MCF 10A (cell line): ENCODE measurements at places on chromosomes 5 and 9.

- no peak overlapping the region for H3K4me3 ChIP-seq
- H3K27me3 ChIP-seq: peaks cover 12% of the 10 kb centered on the region
- no peak for DNase-seq
Measured at GRCh38 chr5:9782826-9783560, 152.8 kb upstream of the TAS2R1 start.

- H3K4me3 ChIP-seq: no peak overlapping the region
- H3K27ac ChIP-seq: no peak overlapping the region
- no peaks in the 10 kb centered on the region for H3K36me3 ChIP-seq
Measured at GRCh38 chr9:89886281-89886700, 281.5 kb downstream of the GADD45G start.

DNA sequence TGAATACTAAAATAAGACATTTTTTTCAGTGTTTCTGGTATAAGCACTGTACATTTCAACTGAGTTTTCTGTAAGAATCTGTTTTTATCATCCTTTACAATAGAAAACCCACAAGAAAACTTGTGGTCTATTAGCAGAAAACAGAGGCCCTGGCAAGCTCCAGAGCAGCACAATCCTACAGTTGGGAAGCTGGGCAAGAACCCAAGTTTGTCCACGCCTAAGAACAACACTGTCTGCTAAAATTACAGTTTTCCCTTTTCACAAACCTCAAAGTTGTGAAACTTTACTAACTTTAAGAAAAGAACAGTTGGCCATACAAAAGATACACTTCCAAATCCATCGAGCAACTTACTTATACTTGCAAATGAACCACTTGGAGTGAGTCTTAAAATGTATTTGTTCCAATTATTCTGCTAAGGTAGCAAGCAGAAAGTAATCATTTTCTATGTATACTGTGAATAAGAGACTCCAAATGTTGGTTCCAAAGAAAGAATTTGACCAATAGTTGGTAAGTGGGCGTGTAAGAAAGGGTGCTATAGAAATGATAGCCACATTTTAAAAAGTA lies 982.0 kb upstream of the ARRDC3 start:
- H3K4me3 ChIP-seq: no peak overlapping the region
- H3K27me3 ChIP-seq: no peaks in the 10 kb centered on the region
- DNase-seq: peak; percentile 40
- peaks cover 11% of the 10 kb centered on the region for H3K4me1 ChIP-seq

- no peak within 1 kb of the TSS for H3K27ac ChIP-seq
- no peak within 1 kb of the TSS for H3K4me3 ChIP-seq
- no peaks in the 10 kb centered on the region for H3K4me1 ChIP-seq
Measured at GRCh38 chr9:77648234-77649108, at the start of gene GNA14. GNA14 (minus strand) TSS chr9:77648322; CDS start chr9:77647793, 529 bp downstream.

GRCh38 chr9:105066275-105066865 lies 138.4 kb upstream of the ABCA1 start:
- no peak overlapping the region for H3K27ac ChIP-seq
- no peak overlapping the region for H3K4me3 ChIP-seq
- H3K4me1 ChIP-seq: peaks cover 31% of the 10 kb centered on the region
- no peak for DNase-seq

DNA sequence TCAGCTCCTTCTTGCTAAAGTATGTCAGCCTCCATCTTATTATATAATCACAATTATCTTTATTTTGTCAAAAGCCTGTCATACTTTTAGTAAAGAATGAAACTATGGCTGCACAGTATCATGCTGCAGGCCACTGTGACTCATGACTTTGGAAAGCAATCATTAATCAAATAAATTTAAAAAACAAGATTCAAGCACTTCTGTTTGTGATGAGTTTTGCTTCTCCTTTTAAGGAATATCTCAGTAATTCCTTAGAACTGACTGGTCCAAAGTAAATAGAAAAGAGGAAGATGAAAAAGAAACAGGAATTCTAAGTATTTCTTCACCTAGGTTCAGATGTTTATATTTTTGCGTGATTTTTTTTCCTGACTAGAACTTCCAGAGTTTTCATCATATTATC lies 83.1 kb downstream of the EDIL3 start:
- H3K36me3 ChIP-seq: no peaks in the 10 kb centered on the region
- no peak overlapping the region for H3K27ac ChIP-seq
- H3K27me3 ChIP-seq: peaks cover 36% of the 10 kb centered on the region
- H3K4me3 ChIP-seq: no peak overlapping the region
- no peak for DNase-seq
- peaks cover 6% of the 10 kb centered on the region for H3K4me1 ChIP-seq

- H3K27me3 ChIP-seq: no peaks in the 10 kb centered on the region
- H3K4me3 ChIP-seq: no peak overlapping the region
- H3K36me3 ChIP-seq: no peaks in the 10 kb centered on the region
- no peak overlapping the region for H3K27ac ChIP-seq
- H3K4me1 ChIP-seq: no peaks in the 10 kb centered on the region
Measured at GRCh38 chr9:98471185-98471584, 215.7 kb upstream of the TBC1D2 start.

- DNase-seq: no peak
- no peaks in the 10 kb centered on the region for H3K4me1 ChIP-seq
- peaks cover 4% of the 10 kb centered on the region for H3K36me3 ChIP-seq
- no peak overlapping the region for H3K27ac ChIP-seq
- no peak overlapping the region for H3K4me3 ChIP-seq
Measured at GRCh38 chr5:159010661-159011442, 88.9 kb downstream of the EBF1 start.

DNA sequence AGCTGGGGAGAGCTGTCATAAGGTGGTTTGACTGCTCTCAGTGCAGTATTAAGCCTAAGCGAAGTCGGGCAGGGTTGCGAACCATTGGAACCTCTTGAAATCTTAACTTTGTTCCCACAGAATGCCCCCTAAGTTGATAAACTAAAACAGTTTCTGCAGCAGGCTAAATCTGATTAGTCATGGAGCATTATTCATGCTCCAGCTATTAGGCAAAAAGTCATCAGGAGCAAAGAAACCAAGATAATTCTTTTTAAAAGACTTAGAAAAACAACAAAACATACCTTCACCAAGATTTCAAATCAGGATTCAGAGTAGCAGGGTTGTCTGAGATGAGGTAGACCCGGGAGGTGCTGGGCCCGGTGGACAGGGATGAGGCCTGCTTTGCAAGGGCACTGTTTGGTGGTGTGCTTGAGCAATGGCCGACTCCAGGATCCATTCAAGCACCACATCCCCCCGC lies 69.9 kb upstream of the PLPP1 start:
- no peak overlapping the region for H3K27ac ChIP-seq
- H3K36me3 ChIP-seq: no peaks in the 10 kb centered on the region
- no peaks in the 10 kb centered on the region for H3K27me3 ChIP-seq

GRCh38 chr5:153629027-153629895 lies 138.8 kb downstream of the GRIA1 start:
- no peak overlapping the region for H3K4me3 ChIP-seq
- peak; percentile 96 for DNase-seq
- no peaks in the 10 kb centered on the region for H3K27me3 ChIP-seq
- no peak overlapping the region for H3K27ac ChIP-seq

- no peak overlapping the region for H3K27ac ChIP-seq
- no peaks in the 10 kb centered on the region for H3K27me3 ChIP-seq
- no peak overlapping the region for H3K4me3 ChIP-seq
- peaks cover under 1% of the 10 kb centered on the region for H3K36me3 ChIP-seq
- H3K4me1 ChIP-seq: peaks cover 6% of the 10 kb centered on the region
Measured at GRCh38 chr9:2729003-2729402, 11.7 kb downstream of the KCNV2 start.

GRCh38 chr5:5854087-5854486 lies 431.6 kb downstream of the ICE1 start:
- H3K4me3 ChIP-seq: no peak overlapping the region
- DNase-seq: no peak
- no peak overlapping the region for H3K27ac ChIP-seq
- H3K27me3 ChIP-seq: peaks cover 23% of the 10 kb centered on the region
- no peaks in the 10 kb centered on the region for H3K4me1 ChIP-seq

GRCh38 chr9:21856301-21857094 lies 54.1 kb downstream of the MTAP start:
- peaks cover 16% of the 10 kb centered on the region for H3K4me1 ChIP-seq
- no peaks in the 10 kb centered on the region for H3K27me3 ChIP-seq
- H3K27ac ChIP-seq: no peak overlapping the region

- H3K36me3 ChIP-seq: peaks cover 40% of the 10 kb centered on the region
- H3K4me1 ChIP-seq: no peaks in the 10 kb centered on the region
- DNase-seq: no peak
- peak overlapping the region; percentile 89 for H3K4me3 ChIP-seq
- no peaks in the 10 kb centered on the region for H3K27me3 ChIP-seq
Measured at GRCh38 chr9:128503870-128504269, 649 bp upstream of the GLE1 start.

GRCh38 chr9:127181595-127182190 lies 59.3 kb upstream of the ANGPTL2 start:
- no peak overlapping the region for H3K27ac ChIP-seq
- no peak for DNase-seq
- peaks cover 17% of the 10 kb centered on the region for H3K27me3 ChIP-seq
- peaks cover 5% of the 10 kb centered on the region for H3K36me3 ChIP-seq

DNA sequence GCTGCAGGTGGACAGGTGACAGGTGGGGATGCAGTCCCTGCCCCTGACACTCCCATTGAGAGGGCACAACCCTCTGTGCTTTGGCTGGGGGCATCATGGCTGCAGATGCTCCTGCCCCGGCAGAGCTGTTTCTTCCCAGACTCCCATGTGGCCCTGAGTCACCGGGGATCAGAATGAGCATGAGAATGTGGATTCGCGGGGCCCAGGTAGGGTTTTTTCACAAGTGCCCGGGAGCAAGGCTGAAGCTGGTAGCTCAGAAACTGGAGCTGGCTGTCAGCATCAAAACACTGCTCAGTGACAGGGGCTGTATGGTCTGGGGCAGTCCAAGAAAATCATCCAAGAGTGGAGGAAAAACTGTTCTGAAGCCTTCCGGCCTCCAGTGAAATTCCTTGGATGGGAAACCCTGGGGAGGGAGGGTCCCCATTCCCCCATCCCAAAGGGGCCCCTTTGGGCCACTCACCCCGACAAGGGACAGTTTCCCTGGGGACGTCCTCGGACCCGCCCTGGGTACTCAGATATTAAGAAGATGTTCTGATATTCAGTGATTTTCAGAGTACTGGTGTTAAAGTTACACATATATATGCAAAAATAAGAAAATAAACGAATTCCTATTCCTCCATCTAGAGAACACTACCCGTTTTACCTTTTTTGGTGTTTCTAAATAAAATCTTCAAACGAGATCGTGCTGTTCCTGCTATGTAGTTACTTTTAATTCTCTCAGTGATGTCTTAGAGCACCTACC lies 120.1 kb upstream of the LPCAT1 start:
- H3K27ac ChIP-seq: no peak overlapping the region
- no peak overlapping the region for H3K4me3 ChIP-seq
- H3K36me3 ChIP-seq: no peaks in the 10 kb centered on the region
- no peaks in the 10 kb centered on the region for H3K4me1 ChIP-seq

DNA sequence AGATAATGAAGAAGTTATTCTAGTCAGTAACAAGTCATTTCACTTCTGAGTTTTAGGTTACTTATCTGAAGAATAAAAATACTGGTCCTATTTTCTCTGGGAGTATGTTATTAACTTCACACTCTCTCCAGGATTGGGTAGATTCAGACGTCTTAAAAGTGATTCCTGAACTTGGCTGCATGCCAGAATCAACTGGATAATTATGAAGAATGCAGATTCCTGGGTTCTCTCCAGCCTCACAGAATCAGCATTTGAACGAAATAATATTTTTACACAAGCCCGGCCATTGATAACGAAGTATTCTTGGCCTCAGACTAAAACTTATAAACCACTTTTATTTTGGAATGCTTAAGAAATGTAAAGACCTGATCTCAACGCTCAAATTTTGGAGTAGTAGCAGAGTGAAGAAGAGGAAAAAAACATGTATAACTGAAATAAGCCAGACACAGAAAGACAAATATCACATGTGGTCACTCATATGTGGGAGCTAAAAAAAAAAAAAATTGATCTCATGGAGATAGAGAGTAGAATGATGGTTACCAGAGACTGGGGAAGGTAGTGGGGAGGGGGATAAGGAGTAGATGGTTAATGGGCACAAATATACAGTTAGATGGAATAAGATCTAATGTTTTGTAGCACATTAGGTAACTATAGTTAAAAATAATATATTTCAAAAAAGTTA lies 507.3 kb downstream of the ISL1 start:
- peaks cover 6% of the 10 kb centered on the region for H3K36me3 ChIP-seq
- no peak overlapping the region for H3K4me3 ChIP-seq
- no peaks in the 10 kb centered on the region for H3K27me3 ChIP-seq
- no peak overlapping the region for H3K27ac ChIP-seq
- H3K4me1 ChIP-seq: peaks cover 6% of the 10 kb centered on the region

GRCh38 chr9:132905726-132906125 lies 27.0 kb downstream of the SPACA9 start:
- H3K27me3 ChIP-seq: no peaks in the 10 kb centered on the region
- peaks cover 57% of the 10 kb centered on the region for H3K36me3 ChIP-seq
- no peak overlapping the region for H3K27ac ChIP-seq
- H3K4me1 ChIP-seq: no peaks in the 10 kb centered on the region
- H3K4me3 ChIP-seq: no peak overlapping the region

- peaks cover 11% of the 10 kb centered on the region for H3K4me1 ChIP-seq
- H3K27ac ChIP-seq: no peak overlapping the region
- no peaks in the 10 kb centered on the region for H3K36me3 ChIP-seq
- DNase-seq: peak; percentile 42
- no peak overlapping the region for H3K4me3 ChIP-seq
Measured at GRCh38 chr9:84343111-84343521, 2.6 kb upstream of the SLC28A3 start.

DNA sequence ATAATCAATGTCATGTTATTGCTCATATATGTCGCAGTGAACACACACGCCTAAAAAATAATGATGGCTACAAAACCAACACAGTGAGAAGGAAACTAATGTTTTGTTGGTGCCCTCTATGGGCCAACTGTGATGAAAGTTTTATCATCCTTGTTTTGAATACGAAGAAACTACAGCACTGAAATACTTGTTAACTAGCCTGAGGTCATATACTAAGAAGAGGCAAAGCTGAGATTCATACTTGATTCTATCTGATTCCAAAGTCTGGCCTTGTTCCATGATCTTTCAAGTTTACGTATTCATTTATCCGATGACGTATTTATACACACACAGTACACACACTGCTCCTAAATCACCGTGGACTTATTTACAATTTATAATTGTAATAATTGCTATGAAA lies 16.1 kb upstream of the DRD1 start:
- H3K36me3 ChIP-seq: no peaks in the 10 kb centered on the region
- H3K4me1 ChIP-seq: no peaks in the 10 kb centered on the region
- H3K27me3 ChIP-seq: peaks cover 27% of the 10 kb centered on the region
- no peak overlapping the region for H3K27ac ChIP-seq
